Activated CD4-positive, CD25-positive, alpha-beta regulatory T cell (primary cell): ENCODE measurements at places on chromosomes 12 and 14.

- no peak for DNase-seq
Observed at GRCh38 chr12:30152705-30153104, 369.0 kb upstream of the TMTC1 start.

DNA sequence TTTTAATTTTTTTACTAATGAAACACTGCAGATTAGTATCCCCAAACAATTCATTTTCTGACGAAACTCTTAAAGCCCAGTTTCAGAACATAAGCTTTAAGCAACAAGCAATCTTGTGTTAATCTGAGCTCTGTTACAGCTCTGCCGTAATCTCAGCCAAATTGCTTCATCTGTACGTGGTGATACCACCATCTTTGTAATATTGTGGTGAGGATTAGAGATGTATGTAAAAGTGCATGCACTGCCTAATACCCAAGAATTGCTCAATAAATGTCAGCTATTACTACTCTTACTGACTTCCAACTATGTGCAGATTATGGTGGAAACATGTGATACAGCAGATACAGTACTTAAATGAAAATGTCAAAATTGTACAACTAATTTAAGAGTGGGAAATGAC, 1.8 kb downstream of the AKAP5 start:
- no peak for DNase-seq

GRCh38 chr12:114371250-114371649, 34.7 kb downstream of the TBX5 start:
- no peak for DNase-seq

DNA sequence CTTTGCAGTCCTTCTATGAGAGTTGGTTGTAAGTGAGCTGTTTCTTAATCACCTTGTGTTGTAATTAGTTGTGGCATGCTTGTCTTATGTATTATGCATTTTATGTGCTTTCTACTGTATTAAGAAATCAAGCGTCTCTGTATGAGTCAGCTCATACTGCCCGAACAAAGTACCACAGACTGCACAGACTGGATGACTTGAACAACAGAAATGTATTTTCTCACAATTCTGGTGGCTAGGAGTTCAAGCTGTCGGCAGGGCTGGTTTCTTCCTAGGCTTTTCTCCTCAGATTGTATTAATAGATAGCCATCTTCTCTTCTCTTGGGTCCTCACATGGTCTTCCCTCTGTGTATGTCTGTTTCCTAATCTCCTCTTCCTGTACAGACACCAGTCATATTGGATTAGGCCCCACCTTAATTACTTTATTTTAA, 77.7 kb downstream of the FLRT2 start:
- DNase-seq: no peak

- no peak for DNase-seq
Observed at GRCh38 chr12:132471011-132471857, 18.7 kb upstream of the FBRSL1 start.

DNA sequence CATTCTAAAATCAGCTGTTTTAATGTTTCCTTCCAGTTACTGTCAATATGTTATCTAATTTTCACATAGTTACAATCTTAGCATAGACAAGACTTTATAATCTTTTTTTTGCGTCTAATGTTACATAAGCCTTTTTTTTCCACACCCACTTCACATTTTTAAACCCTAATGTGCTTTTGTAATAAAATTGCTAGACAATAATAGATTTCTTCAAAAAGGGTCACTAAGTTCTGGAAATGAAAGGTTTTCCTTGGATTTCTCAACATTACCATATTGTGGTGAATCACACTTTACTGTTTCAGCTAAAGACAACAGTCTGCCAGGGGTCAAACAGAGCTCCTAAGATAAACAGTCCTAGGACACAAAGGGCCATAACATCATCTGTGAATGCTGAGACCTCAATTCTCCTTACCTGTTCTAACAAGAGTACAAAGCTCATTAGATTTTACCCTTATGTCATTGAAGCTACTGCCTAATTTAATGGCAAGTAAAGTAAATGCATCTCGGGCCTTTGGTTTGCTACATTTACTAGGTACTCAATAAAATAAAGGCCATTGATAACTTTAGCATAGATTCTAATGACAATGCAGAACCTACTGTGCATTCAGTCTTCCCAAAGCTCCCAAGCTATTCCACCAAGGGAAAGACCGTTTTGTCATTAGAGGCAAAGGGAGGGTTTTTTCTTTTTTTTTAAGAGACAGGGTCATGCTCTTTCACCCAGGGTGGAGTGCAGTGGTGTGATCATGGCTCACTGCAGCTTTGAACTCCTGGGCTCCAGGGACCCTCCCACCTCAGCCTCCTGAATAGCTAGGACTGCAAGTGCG, 111.2 kb upstream of the SLC38A2 start:
- DNase-seq: no peak

DNA sequence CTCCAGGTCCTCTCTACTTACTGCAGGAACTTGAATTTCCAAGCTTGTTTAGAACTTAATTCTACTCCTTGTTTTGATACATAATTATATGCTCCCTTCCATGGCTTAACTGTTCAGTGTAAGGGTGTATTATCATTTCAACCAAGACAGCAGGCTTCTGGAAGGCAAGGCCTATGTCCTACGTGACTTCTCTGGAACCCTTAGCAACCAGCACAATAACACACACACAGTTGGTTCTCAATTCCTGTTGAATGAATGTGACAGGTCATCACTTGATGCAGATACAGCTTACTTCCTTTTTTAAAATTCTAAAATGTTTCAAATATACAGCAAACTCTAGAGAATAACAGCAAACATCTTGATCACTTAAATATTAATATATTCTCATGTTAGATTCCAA, 77.7 kb upstream of the COCH start:
- no peak for DNase-seq

DNA sequence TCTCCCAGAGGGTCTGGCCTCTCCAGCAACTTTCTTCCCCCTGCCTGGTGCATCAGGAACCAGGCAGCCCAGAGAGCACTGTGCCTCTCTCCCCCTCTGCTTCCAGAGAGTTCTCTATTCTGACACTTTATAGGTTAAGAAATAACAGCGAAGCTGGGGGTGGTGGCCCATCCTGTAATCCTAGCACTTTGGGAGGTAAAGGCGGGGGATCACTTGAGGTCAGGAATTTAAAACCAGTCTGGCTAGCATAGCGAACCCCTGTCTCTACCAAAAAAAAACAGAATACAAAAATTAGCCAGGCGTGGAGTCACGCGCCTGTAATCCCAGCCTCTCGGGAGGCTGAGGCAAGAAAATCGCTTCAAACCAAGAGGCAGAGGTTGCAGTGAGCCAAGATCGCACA, 58.3 kb downstream of the ESRRB start:
- DNase-seq: no peak

GRCh38 chr14:69693145-69693544, 73.8 kb upstream of the SRSF5 start:
- no peak for DNase-seq

GRCh38 chr12:53097564-53098353, at the start of gene IGFBP6:
TSS of gene IGFBP6 (plus strand) at chr12:53097667. CDS start at chr12:53097718, 51 bp downstream.
- peak; percentile 41 for DNase-seq

DNA sequence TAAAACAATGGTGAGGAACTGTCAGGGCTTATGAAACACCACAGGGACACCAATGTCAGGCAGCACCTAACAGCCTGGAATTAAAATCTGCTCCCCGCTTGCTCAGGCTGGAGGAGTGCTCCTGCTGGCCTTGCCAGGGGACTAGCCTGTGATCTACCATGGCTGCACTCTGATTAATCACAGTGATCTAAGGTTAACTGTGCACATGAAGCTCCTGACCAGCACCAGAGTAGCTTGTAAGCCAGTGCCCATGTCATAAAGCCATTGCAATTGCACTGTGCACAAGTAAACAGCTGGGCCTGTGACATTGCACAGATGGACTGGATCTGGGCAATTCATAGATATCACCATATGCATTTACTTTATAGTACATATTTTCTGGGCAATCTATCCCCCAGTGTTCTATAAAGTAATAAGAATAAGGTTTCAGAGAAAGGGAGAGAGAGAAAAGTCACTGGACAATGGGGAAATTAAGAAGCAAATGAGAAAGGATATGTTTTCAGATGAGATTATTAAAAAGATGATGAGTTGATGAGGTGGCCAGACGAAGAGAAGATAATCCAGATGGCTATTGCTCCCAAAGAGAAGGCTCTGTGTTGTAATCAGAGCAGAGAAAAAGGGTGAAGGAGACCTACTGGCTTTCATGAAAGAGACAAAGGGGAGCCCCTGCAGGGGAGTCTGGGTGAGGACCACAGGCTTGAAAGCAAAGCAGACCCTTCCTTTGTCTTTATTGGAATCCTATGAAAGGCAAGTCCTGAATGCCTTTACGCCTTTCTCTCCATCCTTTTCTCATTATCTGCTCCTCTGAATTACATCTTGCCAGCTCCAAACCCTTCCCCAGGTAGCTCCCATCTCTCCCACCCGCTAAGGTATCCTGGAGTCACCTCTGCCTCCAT, 145.8 kb downstream of the SLC38A6 start:
- DNase-seq: no peak

- DNase-seq: no peak
Observed at GRCh38 chr12:51059086-51059485, 11.0 kb downstream of the LETMD1 start.

- DNase-seq: no peak
Observed at GRCh38 chr14:104087981-104088850, 2.7 kb downstream of the ASPG start.

GRCh38 chr12:116558280-116559161, 660 bp upstream of the MAP1LC3B2 start:
- DNase-seq: no peak

DNA sequence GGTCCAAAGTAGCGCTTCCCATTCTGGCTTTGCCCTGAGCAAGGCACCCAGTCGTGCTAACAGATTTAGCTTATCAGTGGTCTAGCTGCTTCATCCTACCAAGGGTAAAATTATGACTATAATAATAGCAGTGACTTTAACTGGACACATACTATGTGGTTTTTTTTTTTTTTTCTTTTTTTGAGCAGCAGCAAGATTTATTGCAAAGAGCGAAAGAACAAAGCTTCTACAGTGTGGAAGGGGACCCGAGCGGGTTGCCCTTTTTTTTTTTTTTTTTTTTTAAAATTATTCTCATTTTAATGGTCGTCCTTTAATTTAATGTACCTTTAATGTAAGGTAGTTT, 505 bp downstream of the HELB start:
- no peak for DNase-seq

DNA sequence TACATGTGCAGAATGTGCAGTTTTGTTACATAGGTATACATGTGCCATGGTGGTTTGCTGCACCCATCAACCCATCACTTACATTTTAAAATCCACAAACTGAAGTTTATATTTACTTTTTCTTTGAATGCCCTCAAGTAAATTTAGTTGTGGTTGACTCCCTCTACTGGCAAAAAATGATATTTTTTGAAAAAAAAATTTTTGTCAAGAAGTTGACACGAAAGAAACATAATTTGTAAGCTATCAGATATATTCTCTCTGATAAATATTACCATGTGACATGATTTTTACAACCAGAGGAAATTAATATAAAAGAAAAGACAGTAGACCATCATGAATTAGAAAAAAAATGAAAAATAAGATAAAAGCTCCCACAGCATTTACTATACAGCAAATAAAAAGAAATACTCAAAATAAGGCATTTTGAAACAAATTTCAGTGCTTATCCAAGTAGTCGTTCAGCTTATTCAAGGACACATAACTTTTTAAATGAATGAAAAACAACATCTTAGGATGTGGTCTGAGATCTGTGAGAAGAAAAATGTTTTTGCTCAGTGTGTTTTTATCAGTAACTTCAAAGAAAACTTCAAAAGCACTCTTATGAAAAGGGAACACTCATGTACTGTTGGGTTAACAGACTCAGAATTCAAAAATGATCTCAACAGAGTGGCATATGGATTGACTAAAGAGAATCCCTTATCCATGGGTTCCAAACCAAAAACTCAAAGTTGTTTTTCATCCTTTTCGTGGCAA, 30.0 kb upstream of the GRIP1 start:
- no peak for DNase-seq

DNA sequence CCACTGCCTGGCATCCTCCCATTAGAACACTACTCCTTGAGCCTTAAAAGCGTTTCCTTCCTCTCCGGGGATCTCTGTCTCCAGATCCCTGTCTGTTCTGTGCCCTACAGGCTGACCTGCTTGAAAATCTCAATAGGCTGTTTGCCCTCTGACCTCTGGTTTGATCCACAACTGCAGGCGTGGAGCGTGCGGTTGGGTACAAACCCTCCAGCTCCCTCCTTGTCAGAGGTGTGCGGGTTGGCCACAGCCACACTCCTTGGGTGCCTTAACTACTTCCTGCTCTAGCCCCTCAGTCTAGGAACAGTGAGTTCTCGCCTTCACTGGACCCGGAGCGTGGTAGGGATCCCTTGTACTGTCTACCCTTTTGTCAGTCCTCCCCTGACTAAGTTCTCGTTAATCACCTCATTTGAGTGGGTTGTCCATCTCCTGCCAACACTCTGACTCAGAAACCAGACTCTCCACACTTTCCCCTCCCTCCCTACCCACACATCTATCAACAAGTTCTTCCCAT, 33.1 kb downstream of the CMKLR1 start:
- no peak for DNase-seq

- DNase-seq: no peak
Observed at GRCh38 chr12:49201595-49202295, 12.9 kb upstream of the TUBA1A start.

- no peak for DNase-seq
Observed at GRCh38 chr12:88472248-88472647, 108.0 kb downstream of the KITLG start.
